ENCODE measurements at places on chromosomes 6 and 20.

DNA sequence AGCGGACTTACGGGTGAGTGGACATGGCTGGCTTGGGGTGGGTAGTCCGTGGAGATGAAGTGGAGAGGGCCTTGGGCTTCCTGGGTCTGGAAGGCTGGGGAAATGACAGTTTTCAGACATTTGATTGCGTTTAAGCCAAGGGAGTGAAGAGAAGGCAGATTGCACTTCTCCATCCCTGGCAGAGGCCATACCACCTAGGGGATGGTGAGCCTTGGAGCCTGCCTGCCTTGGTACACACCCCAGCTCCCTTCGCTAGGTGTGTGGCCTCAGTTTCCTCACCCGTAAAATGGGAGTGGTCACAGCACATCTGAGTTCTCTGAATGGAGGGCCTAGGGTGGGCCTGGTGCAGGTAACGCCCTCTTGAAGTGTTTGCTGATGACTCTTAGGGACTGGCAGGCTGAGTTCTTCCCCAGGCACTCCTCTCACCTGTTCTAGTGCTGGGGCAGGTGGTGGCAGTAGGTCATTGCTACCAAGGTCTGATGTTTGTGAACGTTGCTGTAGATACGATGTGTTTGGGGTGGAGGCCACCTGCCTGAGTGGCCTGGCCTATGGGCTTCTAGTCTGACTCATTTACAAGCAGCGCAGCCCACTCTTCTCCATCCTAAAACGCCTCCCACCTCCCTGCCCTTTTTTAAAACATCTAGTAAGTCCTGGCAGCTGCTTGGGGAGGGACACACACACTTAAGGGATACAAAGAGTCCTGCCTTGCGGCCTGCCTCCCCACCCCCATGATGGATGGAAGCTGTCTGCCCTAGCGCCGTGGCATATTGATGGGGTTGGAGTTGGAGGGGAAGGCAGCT lies 2.3 kb downstream of the RBM38 start:
- no peak for DNase-seq

- DNase-seq = no peak
These were observed 39.5 kb downstream of the PIGU start for GRCh38 chr20:34637245-34638038.

DNA sequence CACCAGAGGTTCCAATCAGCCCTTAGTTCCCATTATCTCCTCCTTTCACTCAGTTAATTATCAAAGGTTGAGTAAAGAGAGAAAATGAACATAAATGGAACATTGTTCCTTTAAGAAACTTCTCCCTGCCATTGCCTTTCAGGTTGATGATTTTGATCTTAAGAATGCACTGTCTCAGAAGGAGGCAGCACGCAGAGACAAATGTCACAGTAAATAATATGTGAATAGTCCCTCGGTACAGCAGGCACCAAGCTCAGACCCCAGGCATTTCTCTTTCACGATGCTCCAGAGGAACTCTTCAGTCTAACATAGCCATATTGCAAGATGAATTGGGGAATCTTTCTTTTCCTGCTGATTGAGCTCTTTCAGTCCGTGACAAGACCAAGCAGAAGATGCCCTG lies 435.3 kb upstream of the SPTLC3 start:
- DNase-seq = no peak

DNA sequence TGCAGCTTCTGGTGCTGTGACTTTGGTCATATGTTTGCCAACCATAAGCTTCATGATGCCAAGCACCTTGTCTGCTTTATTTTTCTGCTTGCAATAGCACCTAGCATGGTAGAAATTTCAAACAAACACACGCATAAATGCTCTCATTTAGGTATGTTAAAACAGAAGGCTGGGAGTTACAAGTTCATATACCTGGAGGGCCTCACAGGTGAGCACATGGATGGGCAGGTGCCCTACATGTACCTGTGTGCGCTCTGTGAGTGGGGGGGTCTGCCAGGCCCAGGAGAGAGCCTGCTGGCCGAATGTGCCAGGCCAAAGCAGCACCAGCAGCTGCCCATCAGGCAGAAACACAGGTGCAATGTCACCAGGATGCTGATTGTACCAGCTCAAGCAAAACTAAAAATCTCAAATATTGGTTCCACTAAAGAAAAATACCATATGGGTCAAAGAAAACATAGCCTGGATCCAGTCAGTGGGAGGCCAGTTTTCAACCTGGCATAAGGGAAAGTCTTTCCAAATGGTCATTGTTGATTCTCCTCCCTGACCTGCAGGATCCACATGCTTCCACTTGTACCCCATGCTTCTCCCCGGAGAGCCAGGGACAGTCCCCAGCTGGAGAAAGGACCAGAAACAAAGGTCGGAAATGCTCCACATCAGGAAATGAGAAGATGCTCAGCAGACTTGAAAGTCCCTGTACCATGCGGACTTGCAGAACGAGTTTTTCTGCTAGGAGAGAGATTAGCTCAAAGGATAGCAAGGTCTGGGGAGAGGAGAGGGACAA lies 7.2 kb upstream of the PFDN4 start:
- no peak for DNase-seq

DNA sequence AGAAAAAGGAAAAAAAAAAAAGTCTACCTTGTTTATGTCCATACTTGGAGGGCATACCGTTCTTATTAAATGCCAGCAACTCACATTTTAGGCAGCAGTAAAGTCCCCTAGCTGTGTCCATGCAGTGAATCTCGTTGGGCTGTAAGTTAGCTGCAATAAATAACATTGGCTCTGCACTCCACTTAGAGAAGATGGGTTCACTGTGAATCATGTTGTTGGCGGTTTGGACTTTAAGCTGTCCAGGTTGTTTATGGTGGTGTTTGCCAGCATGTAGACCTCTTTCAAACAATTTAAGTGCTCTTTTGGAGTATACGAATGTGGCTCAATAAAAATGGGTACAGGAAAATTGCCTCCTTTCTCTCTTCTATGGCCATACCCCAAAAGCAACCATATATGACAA lies 127.4 kb downstream of the ZNF217 start:
- no peak for DNase-seq

DNA sequence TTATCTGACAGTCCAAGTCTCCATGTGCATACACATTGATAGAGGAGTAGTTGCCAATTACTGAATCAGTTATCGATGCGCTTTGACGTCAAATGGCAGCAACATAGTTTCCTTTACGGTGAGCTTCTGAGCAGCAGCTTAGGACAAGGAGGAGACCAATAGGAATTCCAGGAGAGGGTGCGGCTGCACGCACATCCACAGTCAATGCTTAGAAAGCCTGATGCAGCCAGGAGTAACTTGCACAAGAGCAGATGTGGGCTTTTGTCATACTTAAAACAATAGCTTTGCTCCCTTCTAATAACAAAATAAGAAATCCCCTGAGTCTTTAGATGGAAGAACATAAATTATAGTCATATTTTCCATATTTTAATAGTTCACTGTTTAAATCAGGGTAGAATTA lies 442.1 kb downstream of the BCKDHB start:
- no peak for DNase-seq

GRCh38 chr20:62296724-62297448 lies 5.9 kb upstream of the ADRM1 start:
- no peak for DNase-seq

DNA sequence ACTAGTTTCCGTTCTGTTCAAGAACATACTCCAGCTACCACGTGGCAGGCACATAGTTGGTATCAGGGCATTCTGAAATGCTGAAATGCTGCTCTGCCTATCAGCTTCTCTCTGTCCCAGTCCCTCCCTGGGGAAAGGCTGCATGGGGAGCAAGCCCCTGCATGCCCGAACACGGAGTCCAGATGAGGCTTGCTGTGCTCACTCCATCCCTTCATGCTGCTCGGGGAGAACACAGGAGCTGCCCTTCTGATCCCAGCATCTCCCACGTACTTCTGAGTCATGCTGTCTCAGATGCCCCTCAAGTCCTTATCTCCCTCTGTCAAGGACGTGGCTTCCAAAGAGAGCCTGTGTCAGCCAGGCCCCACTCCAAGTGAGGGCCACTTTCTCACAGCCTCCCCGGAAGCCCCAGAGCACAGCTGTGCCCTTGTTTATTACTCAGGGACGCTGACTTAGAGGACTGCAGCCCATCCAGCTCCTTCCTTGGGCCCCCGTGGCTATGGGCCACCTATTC lies 29.4 kb downstream of the THBS2 start:
- DNase-seq = no peak

GRCh38 chr20:36950414-36951197 lies 902 bp downstream of the SAMHD1 start:
- DNase-seq = no peak

DNA sequence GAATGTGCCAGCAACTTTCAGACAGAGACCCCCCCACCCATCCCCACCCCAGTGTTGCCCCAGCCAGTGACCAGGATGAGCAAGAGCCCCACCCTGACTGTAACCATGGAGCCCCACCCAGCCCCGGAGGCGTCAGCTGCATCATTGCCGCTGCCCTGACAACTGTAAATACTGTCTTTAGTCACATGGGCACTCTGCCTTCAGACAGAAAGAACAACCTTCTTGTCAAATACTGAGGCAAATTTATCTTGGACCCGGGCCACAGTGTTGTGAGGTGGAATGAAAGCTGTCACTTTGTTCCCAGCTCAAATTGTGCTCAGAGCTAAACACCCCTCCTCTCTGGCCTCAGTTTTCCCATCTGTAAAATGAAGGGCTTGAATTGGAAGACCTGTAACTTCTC lies 23.7 kb downstream of the MOCS3 start:
- no peak for DNase-seq

- no peak for DNase-seq
These were observed 3.7 kb downstream of the LGSN start for GRCh38 chr6:63316113-63316512.

DNA sequence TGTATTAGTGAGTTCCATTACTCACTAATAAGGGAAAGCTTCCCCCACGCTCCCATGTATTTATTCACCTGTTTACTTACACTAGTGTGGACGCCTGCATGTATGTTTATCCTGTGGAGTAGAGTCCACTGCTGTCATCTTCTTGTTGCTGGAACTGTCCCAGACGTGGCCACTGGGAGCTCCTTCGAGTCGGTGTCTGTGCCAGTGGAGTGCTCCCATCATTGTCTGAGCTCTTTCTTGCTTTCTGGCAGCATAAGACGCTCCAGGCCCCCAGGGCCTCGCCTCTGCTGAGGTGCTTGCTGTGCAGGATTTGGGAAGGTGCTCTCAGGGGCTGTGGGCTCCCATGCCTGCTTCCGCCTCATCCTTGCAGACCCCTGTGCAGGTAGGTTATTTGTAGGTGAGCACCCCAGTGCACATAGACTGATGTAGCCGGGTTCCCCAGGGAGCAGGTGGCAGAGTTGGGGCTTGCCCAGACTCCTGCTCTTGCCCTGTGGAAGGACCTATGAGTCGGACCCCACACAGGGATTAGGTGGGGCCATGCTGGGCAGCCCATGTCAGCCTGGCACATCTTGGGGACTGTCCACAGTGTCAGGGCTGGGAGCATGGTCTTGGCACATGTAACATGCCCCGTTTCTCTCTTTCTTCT lies 16.6 kb downstream of the PHACTR3 start:
- no peak for DNase-seq

GRCh38 chr6:13695252-13695651 lies 16.4 kb downstream of the RANBP9 start:
- DNase-seq = no peak

GRCh38 chr6:48817333-48818051 lies 645.6 kb downstream of the MMUT start:
- no peak for DNase-seq

GRCh38 chr20:43953919-43954592 lies 39.4 kb downstream of the TOX2 start:
- peak; percentile 34 for DNase-seq

- DNase-seq = no peak
These were observed 4.9 kb upstream of the GRM4 start for GRCh38 chr6:34150766-34151165.

DNA sequence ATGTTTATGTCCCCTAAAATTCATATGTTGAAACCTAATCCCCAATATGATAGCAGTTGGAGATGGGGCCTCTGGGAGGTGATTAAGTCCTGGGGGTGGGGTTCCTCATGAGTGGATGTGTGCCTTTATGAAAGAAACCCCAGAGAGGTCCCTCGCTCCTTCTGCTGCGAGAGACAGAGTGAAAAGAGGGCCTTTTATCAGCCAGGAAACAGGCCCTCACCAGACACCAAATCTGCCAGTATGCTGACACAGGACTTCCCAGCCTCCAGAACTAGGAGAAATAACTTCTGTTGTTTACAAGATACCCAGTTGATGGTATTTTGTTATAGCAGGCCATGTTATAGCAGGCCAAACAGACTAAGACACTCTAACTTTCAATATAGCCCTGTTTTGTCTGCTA lies 100.9 kb upstream of the NFATC2 start:
- DNase-seq = no peak

DNA sequence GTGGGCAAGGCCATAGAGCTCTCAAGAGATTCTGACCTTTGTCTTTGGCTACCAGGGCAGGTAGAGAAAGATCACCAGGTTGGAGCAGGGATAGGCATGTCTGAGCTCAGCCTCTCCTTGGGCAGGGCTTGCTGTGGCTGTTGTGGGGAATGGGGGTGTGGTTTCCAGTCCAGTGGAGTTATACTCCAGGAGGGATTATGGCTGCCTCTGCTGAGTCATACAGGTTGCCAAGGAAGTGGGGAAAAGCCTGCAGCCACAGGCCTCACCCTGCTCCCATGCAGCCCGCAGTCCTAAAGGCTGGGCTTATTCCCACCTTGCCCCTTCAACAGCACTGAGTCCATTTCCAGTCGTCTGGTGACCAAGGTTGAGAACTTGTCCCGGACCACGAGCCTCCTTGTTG lies 21.9 kb downstream of the MEP1A start:
- peak; percentile 72 for DNase-seq

GRCh38 chr6:169145496-169145895 lies 108.2 kb downstream of the THBS2 start:
- no peak for DNase-seq

- DNase-seq = no peak
These were observed 299.5 kb downstream of the PRL start for GRCh38 chr6:21997119-21998037.

- DNase-seq = no peak
These were observed 96.3 kb downstream of the PREX1 start for GRCh38 chr20:48731536-48731935.

- no peak for DNase-seq
These were observed 974.1 kb downstream of the EYS start for GRCh38 chr6:64732888-64733287.

DNA sequence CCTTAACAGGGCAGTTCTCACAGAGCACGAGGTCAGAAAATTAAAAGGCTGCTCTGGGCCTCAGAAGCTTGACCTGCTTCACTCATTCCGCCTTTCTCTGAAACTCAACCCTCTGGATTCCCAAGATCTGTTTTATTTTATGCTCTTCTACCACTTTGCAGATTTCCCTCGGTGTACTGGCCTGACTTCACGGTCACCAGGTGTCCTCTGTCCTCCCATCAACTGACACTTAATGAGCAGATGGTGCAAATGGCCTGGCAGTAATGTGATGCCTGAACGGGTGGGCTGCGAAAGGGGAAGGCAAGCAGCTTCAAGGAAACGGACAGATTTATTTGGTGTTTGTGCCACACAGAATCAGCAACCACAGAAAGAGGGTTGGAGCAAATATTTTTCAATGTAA lies 169.7 kb upstream of the TFAP2D start:
- DNase-seq = no peak

Data from Peyer's patch (tissue), 4 donors.